ENCODE measurements at places on chromosomes 7 and 10.

DNA sequence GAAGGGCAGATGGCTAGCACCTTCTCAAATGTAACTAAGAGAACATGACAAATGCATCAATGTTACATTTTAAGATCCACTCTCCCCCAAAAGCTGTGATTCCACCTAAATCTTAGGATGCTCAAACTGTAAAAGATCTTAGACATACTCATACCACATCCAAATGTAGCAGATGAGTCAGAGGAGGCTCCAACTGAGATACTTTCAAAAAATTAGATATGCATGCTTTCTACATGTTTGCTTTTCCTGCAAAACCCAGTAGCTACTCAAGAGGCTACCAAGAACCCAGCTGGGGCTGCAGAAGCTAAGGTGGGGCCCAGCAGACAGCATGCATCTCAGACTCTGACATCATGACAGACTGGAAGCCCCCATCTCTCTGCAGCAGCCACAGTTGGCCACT, 31.4 kb upstream of the FRMD4A start:
- no peak for DNase-seq

- no peak for DNase-seq
Measured at GRCh38 chr7:70268179-70268578, 669.9 kb downstream of the AUTS2 start.

- DNase-seq = peak; percentile 50
Measured at GRCh38 chr7:133230591-133231194, 22.2 kb upstream of the EXOC4 start.

GRCh38 chr7:3650844-3651243, 349.8 kb downstream of the SDK1 start:
- DNase-seq = no peak

DNA sequence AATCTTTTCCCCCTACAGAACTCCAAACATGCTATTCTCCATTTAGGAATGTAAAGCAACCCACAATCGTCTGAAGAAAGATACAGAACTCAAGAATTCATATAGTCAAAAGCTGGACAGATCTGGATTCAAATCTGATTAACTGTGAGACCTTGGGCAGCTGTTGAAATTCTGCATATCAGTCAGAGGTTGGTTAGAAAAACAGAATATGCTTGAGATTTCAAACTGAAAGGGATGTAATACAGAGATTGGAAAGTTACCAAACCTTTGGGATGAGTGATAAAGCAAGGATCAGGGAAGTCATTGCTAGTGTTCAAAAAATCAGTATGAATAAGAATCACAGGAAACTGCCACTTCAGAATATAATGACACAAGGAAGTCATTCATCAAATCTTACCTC, 406.6 kb downstream of the HTR7 start:
- no peak for DNase-seq

DNA sequence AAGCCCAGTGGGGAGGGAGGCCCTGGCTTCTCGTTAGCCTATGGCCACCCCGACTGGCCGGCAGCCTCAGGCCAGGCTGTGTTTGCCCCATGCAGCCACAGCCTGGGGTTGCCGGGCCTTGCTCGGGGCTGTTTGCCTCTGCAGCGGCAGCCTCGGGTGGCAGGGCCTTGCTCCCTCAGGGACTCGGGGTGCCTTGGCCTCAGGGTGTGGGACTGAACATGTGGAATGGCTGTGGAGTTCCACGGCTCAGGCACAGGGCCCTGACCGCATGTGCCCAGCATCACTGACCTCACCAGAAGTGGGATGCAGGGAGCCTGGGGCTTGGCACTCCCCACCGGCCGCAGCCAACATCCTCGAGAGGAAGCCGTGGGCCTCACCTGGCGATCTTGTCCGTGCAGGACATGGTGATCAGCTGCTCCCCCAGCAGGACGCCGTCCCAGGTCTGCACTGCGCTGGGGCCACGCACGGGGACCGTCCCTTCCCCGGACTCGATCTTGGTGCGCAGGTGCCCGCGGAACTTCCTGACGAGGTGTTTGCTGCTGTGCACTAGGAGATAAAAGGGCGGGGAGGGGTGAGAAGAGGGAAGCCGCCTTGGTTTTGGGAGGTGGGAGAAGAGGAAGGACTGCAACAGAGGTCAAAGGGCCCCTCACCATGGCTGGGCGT, 160.5 kb downstream of the WDR37 start:
- DNase-seq = no peak

GRCh38 chr10:86819567-86819966, 63.1 kb downstream of the BMPR1A start:
- DNase-seq = no peak

GRCh38 chr7:122651451-122651850, 47.5 kb downstream of the RNF133 start:
- DNase-seq = no peak
